ENCODE measurements at places on chromosomes 2 and 18.
A peak's percentile ranks its signal among the peaks of the same experiment; 100 is the strongest.

GRCh38 chr2:237901932-237902850 lies 42.8 kb downstream of the RAMP1 start:
- no peak for DNase-seq

- DNase-seq: peak; percentile 93
Measured at GRCh38 chr2:86747711-86748639, 27.9 kb downstream of the RMND5A start.

DNA sequence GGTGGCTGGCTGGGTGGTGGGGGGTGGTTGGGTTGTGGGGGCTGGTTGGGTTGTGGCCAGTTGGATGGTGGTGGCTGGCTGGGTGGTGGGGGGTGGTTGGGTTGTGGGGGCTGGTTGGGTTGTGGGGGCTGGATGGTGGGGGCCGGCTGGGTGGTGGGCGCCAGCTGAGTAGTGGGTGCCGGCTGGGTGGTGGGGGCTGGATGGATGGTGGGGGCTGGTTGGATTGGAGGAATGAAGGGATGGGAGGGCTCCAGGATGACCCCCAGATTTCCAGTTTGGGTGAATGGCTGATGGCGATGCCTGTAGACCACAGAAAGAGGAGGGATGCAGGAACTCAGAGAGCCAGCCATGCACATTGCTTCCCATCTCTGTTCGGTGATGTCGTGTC lies 26.8 kb upstream of the GPR17 start:
- DNase-seq: no peak

- no peak for DNase-seq
Measured at GRCh38 chr2:85184231-85184630, 51.0 kb downstream of the TCF7L1 start.

GRCh38 chr18:36947820-36948348 lies 119.0 kb downstream of the KIAA1328 start:
- no peak for DNase-seq

DNA sequence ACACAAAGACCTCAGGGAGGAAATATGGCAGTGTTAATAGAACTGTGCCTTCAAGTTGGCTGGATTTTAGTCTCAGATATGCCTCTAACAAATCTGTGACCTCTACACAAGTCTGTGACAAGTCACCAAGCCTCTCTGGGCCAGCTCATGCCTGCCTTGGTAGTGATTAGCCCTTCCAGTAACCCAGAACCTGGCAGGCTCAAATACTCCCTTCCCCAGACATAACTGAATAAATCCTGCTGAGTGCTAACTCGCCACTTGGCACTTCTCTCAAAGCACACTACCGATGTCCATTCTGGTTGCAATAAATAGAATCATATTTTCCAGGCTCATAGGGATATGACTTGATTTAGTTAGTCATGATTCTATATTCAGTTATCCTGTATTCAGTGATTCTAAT lies 15.3 kb upstream of the THSD7B start:
- no peak for DNase-seq

DNA sequence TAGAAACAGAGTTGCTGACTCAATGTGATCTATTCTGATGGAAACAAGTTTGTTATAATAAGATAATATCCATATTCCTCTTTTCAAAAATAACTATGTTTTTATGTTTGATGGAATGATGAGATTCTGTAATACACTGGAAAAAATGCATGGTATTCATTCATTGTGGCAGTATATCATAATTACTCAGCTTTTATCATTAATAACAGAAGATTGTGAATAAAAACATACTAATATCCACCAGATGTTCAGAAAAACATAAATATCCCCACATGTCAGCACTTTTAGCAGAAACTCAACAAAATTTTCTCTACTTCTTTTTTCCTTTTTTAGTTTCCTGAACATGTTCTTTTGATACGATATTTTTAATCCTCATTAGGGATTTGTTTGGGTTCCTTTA lies 130.9 kb upstream of the CAVIN2 start:
- DNase-seq: peak; percentile 54

GRCh38 chr18:32879497-32879896 lies 106.7 kb upstream of the KLHL14 start:
- no peak for DNase-seq

DNA sequence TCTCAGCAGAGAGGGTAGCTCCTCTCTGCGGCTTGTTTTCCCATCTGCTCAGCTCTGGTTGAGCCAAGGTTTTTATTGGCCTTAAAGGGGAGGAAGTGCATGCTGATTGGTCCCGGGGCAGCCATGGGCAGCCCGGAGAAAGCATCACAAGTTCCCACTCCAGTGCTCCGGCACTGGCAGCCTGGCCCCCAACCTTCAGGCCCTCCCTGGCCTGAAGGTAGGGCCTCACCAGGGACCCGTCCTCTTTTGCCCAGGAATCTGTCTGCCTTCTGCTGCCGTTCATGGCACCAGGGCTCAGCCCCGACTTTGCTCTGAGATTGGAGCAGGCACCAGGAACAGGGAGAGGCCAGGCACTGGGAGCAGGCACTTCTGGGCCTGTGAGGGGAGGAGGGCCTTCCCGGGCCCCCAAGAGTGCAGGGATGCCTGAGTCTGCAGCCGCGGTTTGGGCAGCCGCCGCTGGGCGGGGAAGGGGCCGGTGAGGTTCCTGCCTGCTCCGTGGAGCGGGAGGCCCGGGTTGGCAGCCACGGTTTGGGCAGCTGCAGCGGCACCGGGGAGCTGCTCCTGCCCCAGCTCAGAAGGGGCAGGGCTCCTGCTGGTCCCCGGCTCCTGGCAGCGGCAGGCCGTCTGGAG lies 17.5 kb upstream of the ILKAP start:
- DNase-seq: no peak

DNA sequence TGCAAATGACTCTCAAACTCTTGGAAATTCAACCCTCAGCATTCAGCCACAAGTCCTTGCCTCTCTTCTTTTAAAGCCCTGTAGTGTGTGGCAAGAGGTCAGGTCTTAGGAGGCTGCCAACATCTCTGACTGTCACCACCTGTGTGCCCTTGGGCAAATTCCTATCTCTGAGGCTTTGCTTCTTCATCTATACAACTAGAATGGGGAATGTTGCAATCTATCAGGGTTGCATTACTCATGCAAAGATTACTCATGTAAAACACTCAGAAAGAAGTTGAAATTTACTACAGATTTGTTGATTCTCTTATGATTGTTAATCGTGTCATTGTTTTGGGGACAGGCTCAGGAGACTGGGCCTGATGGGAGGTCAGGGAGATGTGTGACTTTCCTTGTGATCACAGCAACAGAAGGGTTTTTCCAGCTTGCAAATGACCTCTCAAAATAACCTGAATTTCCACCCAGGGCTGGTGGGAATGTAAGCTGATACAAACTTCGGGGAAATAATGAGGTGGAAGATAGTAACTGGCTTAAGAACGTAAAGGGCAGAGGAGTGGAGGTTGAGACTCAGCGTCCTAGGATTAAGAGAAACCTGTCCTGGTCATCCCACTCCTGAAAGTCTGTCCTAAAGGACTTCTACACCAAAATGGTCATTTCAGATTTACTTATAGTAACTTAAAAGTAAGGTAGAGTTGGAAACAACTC lies 32.1 kb upstream of the SIGLEC15 start:
- DNase-seq: peak; percentile 82

DNA sequence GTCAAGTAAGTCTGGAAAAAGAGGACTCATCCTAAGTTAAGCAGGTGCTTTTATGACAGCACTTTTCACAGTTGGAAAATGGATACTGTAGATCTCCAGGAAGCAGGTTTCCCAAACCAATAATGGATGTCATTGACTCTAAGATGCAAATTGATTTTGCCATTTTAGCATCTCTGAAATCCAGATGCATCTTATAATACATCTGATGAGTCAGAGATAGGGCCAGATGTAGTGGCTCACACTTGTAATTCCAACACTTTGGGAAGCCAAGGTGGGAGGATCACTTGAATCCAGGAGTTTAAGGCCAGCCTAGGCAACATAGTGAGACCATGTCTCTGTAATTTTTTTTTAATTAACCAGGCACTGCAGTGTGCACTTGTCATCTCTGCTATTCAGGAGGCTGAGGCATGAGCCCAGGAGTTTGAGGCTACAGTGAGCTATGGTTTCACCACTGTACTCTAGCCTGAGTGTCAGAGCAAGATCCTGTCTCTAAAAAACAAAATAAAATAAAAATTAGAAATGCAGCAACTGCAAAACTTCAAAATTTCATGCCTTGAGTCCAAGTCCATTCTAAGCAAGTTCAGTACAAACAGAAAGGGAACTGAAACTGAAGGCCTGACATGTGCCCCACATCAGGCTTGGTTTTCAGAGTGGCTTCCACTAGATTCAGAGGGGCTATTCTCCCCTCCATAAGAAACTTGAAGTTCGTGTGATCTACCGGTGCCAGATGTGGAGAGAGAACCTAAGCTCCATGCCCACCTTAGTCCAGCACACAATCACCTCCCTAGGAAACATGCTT lies 267.8 kb upstream of the NCKAP5 start:
- DNase-seq: no peak

DNA sequence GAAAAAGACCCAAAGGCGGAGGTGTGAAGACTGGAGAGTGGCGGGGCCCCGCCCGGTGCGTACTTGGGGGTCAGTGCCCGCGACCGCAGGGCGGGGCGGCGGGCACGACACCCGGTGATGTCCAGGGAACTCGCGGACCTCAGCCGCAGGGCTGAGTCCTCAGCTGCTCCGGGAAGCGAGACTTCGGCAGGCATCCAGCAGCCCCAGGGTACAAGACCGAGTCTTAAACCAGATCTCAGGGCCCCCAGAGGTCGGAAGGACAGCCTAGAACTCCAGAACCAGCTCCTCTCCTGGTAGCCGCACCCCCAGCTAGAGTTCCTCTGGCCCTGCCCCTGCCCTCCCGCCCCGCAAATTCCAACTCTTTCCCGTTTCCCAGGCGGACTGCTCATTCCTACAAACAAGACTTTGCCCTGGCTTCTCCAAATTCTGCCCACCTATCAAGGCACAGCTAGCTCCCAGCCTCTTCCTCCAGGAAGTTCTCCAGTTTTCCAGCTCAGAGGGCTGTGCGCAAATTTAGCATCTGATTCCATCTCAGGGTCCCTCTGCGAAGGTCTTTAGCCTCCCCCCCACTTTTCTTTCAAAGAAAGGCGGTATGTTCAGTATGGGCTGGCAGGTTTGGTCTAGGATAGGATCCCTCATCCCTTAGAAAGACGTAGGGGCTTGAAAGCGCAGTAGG lies 26.0 kb upstream of the NOTO start:
- DNase-seq: peak; percentile 14

DNA sequence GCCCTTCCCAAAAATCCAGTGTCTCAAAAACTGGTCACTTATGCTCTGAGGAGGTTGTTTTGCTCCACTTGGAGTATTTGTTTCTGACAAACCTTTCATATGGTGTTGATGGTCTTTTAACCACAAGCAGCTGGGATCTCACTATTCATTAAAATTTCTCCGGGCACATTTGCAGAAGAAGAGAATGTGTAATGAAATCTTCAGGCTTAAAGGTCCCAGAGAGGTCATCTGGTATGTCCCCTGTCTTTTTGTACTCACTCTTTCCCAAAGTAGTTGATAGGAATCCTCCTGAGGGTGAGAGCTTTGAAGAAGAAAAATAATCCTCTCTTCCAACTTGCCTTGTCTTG lies 430.8 kb downstream of the SETBP1 start:
- peak; percentile 27 for DNase-seq

DNA sequence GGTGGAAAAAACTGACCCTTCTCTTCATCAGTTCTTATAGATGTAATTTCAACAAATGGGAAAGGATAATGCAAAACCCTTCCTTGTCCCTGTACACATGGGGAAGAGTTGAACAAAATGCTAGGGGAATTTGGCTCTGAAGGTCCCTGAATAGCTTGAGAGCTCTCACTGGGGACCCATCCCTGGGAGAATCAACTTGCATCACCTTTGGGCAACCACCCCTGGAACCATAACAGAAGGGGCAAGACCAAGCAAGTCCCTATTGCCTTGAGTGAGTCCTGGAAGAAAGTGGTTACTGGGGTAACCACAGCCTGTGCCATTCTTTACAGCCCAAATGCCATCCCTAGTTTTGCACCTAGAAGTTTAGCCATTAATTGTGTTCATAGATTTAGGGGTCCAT lies 52.2 kb upstream of the B3GNT2 start:
- DNase-seq: no peak

Measured in fibroblast of skin of abdomen (primary cell).